ENCODE measurements at places on chromosomes 4 and X.
A peak's percentile ranks its signal among the peaks of the same experiment; 100 is the strongest.

- no peak for DNase-seq
Measured at GRCh38 chrX:106450405-106450804, 161.4 kb upstream of the RADX start.

DNA sequence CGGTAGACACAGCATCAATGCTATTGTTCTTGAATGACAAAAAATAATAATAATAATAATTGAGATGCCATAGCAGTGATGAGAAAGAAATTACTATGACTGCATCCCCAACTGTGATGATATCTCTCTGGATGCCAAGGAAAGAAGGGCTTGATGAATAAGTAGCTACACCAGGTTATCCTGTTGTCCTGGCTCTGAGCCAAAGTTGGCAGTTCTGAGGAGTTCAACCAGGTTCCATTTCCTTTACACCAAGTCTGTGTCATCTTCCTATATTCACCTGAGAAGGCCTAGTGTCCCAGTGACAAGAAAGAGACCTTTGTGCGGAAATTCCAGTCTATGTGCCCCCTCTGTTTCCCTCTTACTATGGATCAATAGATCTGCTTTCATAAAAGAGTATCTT lies 3.4 kb upstream of the MAML3 start:
- DNase-seq, result no peak

DNA sequence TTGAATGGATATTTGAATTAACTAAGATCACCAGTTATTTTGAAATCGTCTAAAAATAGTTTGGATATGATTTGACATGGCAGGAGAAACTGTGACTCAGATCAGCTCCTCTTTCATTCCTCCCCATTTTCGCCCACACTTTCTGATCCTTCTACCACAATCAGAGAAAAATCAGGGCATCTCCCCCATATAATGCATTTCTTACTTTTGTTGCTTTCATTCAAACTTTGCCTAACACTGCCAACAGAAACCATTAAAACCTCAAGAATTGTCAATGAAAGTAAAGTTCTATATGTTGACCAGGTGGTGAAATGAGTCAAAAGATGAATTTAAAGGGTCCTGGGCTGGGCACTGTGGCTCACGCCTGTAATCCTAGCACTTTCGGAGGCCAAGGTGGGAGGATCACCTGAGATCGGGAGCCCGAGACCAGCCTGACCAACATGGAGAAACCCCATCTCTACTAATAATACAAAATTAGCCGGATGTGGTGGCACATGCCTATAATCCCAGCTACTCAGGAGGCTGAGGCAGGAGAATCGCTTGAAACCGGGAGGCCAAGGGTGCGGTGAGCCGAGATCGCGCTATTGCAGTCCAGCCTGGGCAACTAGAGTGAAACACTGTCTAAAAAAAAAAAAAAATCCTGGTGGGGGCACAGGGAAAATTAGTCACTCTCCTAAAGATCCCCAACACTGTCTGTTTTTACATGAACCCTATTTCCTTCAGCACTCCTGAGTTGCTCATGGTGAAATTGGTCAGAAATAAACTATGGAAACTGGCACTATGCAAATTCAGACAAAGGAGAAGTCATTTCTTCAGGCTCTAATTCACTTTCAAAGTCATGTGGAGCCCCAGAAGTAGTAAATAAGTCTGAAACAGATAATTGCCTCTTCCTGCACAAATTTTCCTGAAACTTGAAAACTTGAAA lies 122.8 kb upstream of the NOCT start:
- DNase-seq, result no peak

DNA sequence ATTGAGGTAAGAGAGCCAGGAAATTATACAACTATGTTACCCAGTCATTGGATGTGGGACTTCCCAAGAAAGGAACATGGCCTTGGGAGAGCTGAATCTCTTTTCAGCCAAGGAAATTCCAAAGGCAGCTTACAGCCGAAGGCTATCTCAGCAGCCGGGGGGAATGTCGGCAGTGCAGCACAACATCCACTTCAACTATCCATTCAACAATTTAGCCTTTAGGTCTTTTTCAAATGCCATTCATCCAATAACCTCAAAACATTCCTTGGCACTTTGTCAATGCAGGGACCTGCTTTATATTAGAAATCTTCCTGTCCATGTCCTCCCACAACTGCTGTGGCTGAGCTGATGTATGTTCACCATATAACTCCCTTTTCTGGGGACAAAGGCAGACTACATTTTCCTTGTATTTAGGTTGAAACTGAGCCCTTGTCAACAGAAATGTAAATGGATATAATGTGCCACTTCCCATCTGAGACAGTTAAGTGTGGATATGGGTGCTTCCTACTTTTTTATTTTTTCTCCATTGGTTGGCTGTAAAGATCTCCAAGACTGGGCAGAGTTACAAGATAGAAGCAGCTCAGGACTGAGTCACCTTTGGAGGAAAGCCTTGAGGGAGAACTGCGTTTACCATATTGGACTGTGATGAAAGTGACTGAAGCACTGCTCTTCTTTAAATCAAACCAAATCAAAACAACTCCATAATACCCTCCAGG lies 94.8 kb downstream of the GPRIN3 start:
- DNase-seq, result no peak

DNA sequence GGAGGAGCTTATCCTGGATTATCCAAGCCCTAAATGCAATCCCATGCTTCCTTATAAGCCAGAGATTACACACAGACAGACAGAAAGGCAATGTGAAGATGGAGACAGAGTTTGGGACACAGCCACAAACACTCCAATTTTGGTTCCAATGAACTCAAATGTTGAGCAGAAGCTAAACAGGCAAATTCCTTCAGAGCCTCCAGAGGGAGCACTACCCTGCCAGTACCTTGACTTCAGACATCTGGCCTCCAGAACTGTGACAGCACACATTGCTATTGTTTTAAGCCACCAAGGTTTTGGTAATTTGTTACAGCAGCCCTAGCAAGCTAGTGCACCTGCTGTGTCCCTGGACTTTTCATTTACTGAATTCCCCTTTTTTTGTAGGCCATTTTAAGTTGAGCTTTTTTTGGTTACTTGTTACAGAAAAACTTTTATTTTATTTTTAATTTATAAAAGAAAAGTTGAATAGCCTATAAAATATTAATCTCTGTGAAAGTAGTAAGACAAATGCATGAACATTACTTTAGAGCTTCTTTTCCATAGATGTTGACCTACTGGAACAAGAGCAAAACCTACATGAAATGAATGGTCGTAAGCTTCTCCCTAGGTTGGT lies 33.4 kb upstream of the SRD5A3 start:
- DNase-seq, result peak; percentile 37

DNA sequence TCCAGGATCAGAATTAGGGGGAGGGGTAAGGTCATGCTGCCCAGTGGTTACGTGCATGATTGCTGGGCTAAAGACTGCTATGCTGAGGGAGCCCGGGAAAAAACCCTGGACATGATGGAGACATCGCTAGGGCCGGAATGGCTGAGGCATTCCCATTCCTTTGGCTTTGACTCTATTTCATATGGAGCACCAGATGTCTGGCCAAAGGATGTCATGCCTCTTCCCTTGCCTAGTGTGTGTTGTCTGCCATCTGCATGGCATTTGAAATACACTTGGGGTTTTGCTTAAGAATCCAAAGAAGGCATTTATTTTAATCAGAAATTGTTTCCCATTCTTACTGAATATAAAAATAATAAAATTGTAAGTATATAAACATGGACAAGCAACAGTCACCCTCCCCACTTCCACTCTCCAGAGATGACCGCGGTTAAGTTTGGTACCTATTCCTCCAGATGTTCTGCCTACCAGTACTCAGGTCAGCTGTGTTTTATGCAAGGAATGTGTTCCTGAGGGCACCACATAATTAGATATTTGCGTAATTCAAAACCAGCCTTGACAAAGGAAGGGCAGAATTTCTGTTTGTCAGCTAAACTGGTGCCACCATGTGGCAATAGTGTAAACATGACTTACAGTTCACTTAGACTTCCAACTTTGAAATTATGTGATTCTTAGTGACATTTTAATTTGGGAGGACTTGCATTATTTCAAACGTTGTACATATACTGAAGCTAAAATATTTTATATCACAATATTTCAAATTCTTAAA lies 105.9 kb downstream of the CT47B1 start:
- DNase-seq, result no peak

DNA sequence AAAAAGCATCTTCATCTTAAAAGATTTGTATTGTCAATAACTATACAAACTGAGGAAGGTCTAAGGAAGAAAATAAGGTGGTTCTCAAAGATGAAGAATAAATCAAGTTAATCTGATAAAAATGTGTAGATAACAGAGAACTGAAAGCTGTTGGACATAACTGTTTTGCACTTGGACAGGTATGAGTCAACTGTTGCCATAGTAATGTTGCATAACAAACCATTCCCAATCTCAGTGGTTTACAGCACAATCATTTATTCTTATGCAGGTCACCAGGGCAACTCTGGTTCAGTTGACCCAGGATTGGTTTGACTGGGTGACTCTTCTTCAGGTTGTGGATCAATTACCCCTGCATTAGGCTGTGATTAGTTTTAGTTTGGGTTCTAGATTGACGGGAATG lies 2197.7 kb downstream of the ARAP2 start:
- no peak for DNase-seq

- no peak for DNase-seq
Measured at GRCh38 chrX:66002824-66003680, 36.8 kb downstream of the VSIG4 start.

- no peak for DNase-seq
Measured at GRCh38 chr4:142801966-142802365, 44.1 kb downstream of the INPP4B start.

GRCh38 chrX:103585411-103586313 lies at the start of gene TCEAL4:
Gene TCEAL4, plus strand, starts transcription at chrX:103585515. Its CDS starts 1,161 bp downstream, at chrX:103586676.
- DNase-seq, result peak; percentile 56

DNA sequence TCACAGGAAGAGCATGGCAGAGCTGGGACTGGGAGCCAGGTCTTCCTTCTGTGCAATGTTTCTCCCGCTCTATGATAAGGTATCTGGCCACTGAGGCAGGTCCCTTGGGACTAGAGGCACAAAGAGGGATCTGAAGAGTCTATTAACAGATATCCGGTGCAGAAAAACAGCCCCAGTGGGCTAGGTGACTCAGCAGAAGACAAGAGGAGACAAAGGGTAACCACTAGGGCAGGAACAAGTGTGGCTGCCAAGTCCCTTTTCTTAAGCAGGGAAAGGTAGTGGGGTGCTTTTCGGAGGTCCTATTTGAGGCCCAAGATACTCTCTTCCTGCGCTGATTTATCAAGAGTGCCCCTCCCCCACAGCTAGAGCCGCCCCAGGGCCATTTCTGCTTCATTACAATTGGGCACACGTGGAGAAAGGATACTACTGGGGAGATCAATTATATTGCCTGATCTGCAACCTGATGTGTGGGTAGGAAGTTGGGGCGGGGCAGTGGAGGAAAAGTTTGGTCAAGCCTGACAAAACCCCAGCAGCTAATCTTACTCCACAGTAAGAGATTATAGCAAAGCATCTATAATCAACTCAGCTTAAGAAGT lies at the start of gene DGAT2L6:
Gene DGAT2L6 (plus strand): TSS at position 546 of the 596 bp plus-strand sequence. CDS start 100 bp downstream, outside the sequence.
- peak; percentile 25 for DNase-seq

DNA sequence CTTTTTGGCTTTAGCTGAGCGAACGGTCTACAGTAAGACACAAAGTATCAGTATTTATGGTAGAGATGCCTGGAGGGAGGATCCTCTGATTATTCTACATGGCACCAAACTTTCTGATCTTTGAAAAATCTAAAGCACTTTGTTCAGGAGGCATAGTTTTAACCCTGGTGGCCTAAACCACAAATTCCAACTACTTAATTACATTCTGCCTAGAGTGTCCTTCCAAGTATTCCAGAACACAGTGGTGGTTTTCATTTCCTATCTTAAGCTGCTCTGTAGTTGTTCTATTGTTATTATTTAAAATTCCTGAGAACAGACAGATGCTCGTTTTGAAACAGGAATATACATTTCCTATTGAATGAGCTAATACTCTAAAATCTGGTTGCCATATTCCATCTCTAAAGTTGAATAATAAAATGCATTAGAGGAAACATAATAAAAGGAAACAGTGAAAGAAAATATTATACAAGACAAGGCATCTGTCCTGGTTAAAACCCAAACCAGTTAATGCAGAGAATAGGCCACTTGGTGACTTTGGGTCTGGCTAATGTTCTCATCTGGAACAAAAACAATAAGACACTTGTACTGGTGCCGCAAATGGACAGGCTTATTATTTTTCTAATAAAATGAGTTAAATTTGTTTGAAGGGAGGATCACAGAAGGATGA lies 657.4 kb downstream of the SPRY1 start:
- no peak for DNase-seq

- peak; percentile 55 for DNase-seq
Measured at GRCh38 chr4:173504181-173504503, 25.9 kb downstream of the HAND2 start.

DNA sequence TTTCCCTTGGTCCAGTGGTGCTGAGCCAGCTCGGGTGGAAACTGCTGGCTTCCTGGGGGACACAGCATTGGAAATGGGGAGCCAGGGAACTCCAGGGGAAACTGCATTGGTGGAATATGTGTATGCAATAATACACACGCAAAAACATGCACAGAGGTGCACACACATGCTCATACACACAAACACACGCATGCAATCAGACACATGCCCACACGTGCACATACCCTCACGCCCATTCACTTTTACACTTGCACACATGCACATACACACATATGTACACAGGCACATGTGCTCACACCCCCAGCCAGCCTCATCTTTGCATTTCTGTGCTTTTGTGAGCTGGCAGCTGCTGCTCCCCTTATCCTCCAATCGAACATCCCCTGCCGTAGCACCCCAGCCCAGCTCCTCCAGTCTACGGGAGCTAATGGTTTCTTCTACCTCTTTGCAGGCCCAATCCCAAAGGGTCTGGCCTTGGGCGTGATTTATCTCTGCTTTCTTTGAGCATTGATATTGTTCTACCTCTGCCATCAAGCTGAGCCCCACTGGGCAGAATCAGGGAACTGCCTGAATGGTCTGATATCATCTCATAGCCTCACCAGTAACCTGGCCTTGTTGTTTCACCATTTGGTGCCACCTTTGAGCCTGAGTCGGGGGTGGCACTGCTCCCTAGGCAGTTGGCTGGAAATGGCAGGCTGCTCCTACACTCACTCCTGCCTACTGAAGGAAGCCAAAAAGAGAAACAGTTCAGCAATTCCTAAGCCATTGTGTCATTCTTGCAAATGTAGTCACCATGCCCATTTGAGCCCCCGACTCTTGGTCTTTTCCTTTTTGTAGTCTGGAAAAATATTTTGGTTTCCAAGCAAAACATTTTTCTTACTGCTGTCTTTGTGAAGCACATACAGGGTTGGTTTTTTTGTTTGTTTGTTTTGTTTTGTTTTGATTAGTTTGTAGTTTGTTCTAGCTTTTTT lies 104.4 kb upstream of the MAMLD1 start:
- no peak for DNase-seq

DNA sequence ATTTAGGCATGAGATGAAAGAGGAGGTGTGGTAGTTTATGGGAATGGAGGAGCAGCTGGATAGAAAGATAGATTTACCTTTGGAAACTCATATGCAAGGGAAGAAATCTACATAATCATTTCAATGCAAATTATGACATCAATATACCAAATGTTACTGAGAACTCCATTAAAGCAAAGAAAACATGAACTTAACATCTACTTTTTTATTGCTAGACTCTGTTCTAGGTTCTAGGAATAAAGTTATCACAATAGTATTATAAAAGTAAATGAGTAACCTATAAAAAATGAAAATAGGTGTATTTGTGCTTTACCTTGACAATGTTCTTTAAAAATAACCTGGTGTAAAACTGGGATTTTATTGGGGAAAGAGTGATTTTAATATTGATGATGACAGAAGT lies 221.6 kb upstream of the SLIT2 start:
- no peak for DNase-seq

Measured in BE2C (cell line).